ENCODE measurements at places on chromosomes 5 and 9.

GRCh38 chr5:160105686-160106360, 13.4 kb downstream of the PWWP2A start:
- ATAC-seq = peak; percentile 76

- ATAC-seq = no peak
Measured at GRCh38 chr9:36575411-36575882, 2.8 kb downstream of the MELK start.

DNA sequence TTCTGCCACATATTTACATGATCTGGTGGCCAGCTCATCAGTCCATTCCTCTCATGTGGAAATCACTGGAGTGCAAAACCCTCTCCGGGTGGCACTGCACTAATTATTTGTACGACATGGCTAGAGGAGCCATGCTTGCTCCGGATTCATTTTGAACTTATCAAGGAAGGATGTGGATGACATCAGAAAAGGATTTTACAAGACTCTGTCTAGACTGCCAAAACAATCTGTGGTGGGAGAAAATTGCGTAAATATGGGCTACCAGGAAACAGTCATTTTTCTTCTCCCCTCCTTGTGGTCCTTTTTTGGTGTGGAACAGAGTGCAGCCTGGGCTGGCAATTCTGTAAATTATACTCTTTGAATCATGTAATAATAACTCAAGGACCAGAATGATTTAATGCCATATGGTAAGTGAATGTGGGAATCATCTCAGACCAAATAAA, 123.4 kb upstream of the IFNE start:
- ATAC-seq = no peak

DNA sequence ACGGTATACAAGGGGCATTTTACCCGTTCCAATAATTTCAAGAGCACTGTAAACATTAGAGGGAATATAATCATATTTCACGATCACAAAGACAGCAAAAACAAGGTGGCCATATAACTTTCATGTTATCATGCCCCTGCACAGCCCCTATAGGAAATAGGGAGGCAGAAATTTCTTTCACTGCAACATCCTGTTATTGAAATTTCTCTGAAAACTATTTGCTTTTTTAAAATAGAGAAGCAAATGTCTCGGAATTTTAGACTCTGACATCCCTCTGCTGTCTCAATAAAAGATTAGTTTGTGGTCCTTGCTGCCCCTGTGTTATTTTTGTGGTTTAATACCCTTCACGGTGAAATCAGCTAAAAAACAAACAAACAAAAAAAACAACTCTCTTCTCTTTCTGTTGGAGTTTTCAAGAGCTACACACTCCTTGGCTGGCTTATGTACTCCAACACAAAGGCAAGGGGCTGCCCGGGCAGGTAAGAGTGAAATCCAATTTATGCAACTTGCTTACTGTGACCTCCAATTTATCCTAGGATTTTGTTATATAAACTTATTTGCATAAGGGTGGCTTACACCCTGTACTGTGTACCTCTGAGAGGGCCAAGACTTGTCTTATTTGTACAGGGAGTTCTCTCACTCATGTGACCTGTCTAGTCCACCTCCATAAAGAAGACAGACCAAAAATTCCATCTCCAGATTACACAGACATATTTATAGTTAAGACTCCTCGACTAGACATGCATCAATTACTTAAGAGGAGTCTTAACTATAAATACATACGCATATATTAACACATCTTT, 223.6 kb downstream of the MLLT3 start:
- no peak for ATAC-seq
